ENCODE measurements at places on chromosomes 2 and 18.

- DNase-seq: peak; percentile 9
These were observed 405.9 kb downstream of the XIRP2 start for GRCh38 chr2:167293943-167294775.

GRCh38 chr2:97662386-97662894 lies 1.4 kb downstream of the ACTR1B start:
- no peak for DNase-seq

DNA sequence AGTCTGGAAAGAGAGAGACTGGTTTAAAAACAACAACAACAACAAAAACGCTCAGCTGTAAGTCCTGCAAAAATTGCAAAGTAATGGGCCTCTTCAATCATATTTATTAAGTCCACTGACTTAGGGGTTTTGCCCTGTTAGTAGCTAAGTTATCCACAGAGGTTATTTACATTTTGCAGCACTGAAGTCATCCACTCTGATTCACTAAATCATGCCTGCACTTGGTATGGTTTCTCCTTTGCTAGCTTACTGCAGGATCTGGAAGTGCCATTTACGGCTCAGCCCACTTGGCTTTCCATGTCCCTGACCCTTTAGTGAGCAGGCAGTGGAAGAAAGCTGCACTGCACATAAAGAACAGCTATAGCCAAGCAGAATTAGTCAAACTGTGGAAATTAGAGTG lies 484.4 kb downstream of the NRXN1 start:
- no peak for DNase-seq

DNA sequence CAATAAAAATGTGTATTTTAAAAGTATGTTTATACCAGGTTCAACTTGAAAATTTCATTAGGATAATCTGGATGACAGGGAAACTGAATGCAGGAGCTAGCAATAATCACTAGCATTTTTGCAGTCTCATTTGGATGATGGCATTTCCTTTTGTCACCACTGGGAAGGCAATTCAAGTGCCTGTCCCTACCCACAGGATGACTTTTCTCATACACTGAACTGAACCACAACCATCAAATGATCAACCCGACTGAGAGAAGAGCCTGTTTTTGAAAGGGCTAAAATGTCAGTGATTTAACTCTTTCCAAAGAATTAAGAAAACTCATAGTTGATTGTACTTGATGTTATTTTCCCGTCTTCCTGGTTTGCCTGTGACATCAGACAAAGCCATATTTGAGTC lies 115.0 kb downstream of the FAM124B start:
- DNase-seq: peak; percentile 16

DNA sequence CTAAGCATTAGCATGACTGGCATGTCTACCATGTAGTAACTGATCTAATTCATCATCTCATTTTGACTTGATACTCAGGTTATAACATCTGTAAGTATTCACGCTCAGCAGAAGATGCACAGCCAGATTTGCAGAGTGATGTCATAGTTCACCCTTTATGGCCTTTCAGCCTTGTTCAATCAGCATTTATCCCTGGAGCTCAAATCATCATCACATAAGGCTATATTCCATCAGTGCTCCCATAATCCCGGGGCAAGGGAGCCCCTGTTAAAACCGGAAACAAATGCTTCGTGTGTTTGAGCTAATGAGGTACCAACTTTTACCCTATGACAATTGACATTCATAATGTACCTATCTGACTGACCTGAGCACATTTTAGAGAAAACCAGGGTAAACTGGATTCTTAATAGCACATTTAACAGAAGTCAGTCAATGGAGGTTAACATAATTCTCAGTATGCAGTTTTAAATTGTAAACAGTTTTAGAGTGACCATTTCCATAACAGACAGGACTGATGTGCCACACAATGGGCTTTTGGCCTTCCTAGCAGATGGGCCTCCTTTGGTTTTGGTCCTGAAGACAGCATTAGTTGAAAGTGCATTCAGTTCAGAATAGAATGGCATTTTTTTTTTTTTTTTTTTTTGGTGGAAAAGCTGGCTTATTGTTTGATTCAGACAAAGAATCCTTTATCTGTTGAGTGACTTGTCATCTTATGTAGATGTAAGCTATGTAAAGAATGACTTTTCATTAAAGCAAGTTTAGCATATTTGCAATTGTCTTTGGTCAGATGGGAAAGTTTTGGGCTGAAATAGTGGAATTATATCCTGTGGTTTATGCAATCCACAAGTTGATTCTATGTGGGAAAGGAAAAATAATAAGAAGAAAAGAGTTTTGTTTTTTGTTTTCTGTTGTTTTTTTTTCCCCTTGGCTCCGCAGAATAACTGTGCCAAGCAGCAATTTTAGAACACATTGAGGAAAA lies 866.0 kb upstream of the ACVR2A start:
- no peak for DNase-seq

- peak; percentile 37 for DNase-seq
These were observed 162.0 kb downstream of the LTBP1 start for GRCh38 chr2:33108483-33109443.

DNA sequence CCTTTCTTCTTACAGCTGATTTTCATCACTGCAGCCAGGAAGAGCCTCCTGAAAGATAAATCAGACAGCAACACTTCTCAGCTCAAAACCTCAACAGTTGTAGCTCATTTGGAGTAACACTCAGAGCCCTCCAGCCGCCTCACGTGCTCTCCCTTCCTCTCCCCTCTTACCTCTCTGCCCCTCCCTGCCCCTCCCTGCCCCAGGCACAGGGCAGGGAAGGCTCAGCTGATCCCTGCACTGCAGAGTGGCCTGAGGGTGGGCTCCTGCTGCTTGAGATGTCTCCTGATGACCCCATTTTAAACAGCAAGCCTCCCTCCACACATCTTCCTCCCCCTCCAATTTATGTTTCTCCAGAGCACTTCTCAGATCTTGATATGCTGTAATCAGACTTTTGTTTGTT lies 54.4 kb downstream of the SH3YL1 start:
- no peak for DNase-seq

- peak; percentile 45 for DNase-seq
These were observed 3.6 kb upstream of the ST3GAL5 start for GRCh38 chr2:85892216-85892944.

Measured in M059J (cell line).